ENCODE measurements at places on chromosomes 16 and 17.

- no peak for DNase-seq
Measured at GRCh38 chr16:707062-707538, 1.5 kb upstream of the FBXL16 start.

DNA sequence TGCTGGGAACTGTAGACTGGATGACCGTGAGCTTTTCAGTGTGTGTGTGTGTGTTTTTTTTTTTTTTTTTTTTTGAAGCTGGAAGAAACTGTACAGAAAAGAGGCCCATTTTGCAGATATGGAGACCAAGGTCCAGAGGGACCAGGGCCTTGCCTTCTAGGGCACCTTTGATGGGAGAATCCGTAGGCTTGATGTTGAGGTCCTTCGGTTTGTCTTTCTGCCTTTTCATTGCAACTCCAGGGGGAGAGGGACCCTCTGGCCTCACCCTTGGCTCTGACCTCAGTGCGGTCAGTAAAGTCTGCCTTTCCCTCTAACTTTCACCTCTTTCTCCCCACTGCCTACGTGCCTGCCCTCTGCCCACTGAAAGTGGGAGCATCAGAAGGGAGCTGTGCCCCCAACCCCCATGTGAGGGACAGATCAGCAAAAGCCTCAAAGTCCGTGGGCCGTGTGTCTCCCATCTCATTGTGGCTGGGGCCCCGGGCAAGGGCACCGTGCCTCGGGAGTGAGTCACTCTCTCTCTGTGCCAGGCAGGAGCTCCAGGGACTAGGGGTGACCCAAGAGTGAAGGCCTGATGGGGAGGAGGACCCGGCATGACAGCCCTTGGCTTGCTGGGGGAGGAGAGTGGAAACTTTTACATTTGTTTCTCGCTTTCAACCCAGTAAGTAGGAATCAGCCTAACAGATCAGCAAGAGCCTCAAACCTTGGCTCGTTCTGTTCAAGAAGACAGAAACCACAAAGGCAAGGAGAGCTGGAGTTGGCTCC lies 123.6 kb downstream of the CMIP start:
- DNase-seq: peak; percentile 65

DNA sequence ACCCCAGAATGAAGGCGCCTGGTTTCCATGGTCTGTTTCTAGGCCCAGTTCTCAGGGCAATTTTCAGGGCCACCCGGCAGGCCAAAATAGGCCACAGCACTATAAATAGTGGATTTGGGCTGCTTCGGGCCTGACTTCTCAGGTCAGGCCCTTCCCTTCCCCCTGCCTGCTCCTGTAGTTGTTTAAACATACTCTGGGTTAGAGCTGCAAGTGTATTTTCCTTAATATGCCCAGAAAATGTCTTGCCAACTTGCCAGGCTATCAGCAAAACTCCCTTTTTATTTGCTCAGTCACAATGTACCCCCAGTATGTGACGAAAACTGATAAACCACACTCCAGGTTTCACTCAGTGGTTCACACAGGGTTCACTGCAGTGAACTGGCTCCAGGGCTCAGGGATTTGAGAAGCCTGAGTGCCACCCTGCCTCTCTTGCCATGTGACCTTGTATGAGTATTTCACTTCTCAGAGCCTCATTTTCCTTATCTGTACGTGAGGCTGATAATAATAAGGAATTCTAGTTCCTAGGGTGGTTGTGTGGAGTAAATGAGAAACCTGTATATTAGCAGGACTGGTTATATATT lies 76.5 kb downstream of the GPRC5B start:
- DNase-seq: no peak

- peak; percentile 38 for DNase-seq
Measured at GRCh38 chr16:12390644-12391043, 413.0 kb downstream of the CPPED1 start.

DNA sequence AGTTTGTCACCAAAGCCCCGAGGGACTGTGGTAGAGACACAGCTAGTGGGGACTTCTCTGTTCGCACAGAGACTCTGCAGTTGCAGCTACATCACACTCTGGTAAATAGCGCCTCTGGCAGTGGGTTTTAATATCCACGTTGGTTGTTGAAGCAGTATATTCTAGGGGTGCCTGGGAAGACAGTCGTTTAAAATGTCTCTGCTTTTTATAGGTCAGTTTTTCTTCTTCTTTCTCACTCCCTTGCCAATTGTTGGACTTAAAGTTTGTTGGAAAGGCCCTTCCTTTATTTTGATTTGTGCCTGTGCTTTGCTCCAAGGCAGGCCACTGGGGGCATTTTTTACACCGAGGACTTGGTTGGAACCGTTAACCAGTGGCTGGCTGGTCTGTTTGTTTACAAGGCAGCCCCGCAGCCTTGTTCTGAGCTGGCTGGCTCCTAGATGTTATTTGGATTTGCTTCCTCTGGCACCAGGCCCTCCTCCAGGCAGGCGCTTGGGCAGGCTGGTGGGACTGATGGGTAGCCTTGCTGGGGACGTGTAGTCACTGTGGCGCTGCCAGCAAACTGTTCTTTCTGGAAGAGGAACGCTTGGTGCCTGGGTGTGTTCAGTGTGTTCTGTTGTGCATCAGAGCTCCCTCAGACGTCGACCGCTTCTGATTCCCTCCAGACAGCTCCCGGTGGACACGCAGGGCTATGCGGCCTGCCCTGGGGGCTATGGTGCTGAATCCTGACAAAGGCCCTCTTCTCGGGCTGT lies 218.2 kb upstream of the CHMP6 start:
- DNase-seq: no peak

- DNase-seq: no peak
Measured at GRCh38 chr16:14129502-14129901, 58.4 kb downstream of the MRTFB start.

- no peak for DNase-seq
Measured at GRCh38 chr17:27512031-27512430, 55.8 kb downstream of the KSR1 start.

DNA sequence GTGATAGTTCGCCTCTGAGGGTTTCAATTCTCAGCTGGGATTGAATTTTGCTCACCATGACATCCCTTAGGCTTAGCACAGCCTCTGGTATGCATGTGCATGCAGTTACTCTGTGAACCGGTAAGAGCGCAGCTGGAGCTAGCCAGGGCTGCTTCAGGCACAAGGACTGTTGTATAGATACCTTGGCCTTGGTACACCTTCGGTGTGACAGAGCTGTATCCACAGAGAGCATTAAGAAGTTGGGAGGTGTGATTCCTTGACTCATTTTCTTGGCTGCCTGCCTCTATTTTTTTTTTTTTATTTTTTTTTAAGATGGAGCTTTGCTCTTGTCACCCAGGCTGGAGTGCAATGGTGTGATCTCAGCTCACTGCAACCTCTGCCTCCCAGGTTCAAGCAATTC lies 2.2 kb upstream of the NUTF2 start:
- no peak for DNase-seq

GRCh38 chr16:87240211-87241136 lies 76.7 kb downstream of the C16orf95 start:
- DNase-seq: peak; percentile 13

GRCh38 chr17:67053438-67054000 lies 9.2 kb downstream of the CACNG1 start:
- no peak for DNase-seq

- DNase-seq: peak; percentile 37
Measured at GRCh38 chr17:50149417-50150353, 792 bp downstream of the PPP1R9B start.

DNA sequence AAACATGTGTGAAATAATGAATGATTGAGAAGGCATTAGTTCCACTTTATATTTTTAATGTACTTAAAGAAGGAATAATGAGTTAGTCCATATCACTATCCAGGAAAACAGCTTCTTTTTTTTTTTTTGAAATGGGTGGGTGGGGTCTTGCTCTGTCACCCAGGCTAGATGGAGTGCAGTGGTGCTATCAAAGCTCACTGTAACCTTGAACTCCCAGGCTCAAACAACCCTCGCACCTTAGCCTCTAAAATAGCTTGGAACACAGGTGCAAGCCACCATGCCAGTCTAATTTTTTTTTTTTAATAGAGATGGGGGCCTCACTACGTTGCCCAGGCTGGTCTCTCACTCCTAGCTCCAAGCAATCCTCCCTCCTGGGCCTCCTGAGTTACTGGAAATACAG lies 275.5 kb downstream of the CEP112 start:
- DNase-seq: no peak

GRCh38 chr17:76151896-76152454 lies 10.9 kb upstream of the FOXJ1 start:
- no peak for DNase-seq

GRCh38 chr17:49148171-49148570 lies 15.6 kb downstream of the B4GALNT2 start:
- peak; percentile 21 for DNase-seq

- no peak for DNase-seq
Measured at GRCh38 chr17:77366558-77367245, 225.9 kb downstream of the SEC14L1 start.

DNA sequence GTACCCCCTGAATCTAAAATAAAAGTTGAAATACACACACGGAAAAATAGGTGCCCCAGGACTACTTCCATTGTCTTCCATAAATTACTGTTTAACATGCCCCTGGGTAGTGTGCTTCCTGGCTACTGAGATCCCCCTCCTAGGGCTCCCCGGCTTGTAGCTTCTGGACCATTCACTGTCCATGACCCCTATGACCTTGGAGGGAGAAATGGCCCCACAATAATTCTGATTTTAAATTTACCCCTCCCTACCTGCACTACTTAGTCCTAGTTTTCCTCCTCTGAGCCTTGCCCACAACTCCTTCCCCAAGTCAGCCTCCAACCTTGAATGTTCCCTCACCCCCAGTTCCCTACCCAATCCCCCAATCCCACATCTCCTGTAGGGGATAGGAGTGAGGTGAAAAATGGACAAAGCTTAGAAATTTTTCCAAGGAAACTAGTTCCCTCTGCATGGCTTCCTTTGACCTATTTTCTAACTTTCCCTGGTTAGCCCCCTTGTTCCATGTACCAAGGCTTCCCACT lies 9.5 kb upstream of the MSL1 start:
- no peak for DNase-seq

GRCh38 chr16:79713609-79714309 lies 113.2 kb upstream of the MAF start:
- DNase-seq: no peak

DNA sequence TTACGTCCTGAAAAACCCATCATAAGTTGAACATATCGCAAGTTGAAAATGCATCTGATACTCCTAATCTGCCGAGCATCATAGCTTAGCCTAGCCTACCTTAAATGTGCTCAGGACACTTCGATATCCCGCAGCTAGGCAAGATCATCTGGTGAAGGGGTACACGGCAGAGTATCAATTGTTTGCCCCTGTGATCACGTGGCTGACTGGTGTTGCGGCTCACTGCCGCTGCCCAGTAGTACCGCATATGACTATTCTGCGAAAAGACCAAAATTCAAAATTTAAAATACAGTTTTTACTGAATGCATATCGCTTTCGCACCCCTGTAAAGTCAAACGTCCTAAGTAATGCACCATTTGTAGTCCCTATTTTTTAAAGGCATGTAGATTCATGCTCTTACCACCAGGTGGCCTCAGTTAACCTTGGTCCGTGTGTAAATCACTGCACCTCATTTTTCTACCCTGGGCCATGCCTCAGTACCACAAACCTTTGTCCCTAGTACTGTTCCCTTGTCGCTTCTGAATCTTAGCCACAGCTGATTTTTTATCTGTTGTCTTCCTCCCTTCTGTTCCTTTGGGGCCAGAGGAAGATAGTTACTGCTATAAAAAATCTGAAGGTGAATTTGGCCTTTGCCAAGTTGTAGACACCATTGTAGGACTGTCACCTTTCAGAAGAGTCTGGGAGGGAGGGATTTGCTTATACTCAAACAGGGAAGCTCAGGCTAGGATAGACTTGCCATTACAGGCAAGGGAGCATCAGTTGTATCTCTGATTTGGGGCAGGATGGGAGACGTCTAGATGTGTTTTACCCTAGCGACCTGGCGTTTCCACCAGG lies 34.4 kb downstream of the WWP2 start:
- peak; percentile 38 for DNase-seq

- no peak for DNase-seq
Measured at GRCh38 chr16:58024486-58025350, 836 bp upstream of the MMP15 start.

- DNase-seq: no peak
Measured at GRCh38 chr16:84459941-84460405, 44.5 kb downstream of the MEAK7 start.

- DNase-seq: no peak
Measured at GRCh38 chr17:81842725-81843504, 8.1 kb upstream of the PPP1R27 start.

DNA sequence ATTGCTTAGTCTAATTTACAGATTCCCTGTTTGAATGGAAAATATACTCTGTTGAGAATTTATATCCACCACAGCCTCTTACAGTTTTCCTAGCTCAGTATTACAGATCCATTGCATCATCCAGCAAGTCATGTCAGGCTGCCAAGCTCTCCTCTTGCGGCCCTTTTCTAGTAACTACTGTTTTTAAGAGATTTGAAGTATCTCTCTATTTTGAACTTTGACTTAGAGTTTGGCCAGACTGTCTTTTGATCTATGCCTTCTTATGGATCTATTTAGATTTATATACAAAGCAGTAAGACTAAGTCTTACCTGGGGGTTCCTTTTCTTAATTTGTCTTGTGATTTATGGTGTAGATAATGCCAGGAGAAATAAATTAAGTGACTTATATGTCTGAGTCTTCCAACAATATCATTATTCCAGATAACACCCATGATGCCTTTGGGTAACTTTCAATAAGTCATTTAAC lies 53.1 kb upstream of the ABCC11 start:
- peak; percentile 52 for DNase-seq

- DNase-seq: no peak
Measured at GRCh38 chr16:57915811-57916488, 55.0 kb downstream of the CNGB1 start.

GRCh38 chr16:72124761-72125634 lies 31.4 kb downstream of the DHX38 start:
- DNase-seq: peak; percentile 45

- DNase-seq: no peak
Measured at GRCh38 chr17:20059728-20060188, 50.6 kb downstream of the SPECC1 start.

DNA sequence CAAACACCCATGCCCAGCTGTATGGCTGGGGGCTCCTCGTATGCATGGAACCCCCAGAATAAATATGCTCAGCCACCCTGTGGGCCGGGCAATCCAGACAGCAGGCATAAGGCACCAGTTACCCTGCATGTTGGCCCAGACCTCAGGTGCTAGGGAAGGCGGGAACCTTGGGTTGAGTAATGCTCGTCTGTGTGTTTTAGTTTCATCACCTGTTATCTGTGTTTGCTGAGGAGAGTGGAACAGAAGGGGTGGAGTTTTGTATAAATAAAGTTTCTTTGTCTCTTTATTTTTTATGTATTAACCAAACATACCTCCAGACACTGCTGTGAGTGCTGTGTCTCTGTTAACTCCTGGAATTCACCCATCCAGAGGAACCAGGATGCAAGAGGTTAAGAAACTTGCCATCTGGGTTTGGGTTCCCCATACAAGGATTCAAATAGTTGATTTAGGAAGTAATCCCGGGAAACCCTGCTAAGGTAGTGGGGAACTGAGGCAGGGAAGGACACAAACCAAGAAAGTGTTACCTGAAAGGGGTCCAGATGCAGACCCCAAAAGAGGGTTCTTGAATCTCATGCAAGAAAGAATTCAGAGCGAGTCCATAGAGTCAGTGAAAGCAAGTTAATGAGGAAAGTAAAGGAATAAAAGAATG lies 37.4 kb upstream of the IL21R start:
- no peak for DNase-seq

GRCh38 chr16:79071424-79071823 lies 529.1 kb downstream of the MAF start:
- DNase-seq: no peak

GRCh38 chr17:19331134-19331533 lies 31.4 kb downstream of the B9D1 start:
- DNase-seq: peak; percentile 86

GRCh38 chr16:87358696-87359095 lies 24.9 kb downstream of the FBXO31 start:
- DNase-seq: no peak

Data from astrocyte (in vitro differentiated cells and primary cell).